ENCODE measurements at places on chromosomes 4 and X.

- no peak for DNase-seq
Measured at GRCh38 chr4:141654098-141654497, 17.7 kb downstream of the IL15 start.

DNA sequence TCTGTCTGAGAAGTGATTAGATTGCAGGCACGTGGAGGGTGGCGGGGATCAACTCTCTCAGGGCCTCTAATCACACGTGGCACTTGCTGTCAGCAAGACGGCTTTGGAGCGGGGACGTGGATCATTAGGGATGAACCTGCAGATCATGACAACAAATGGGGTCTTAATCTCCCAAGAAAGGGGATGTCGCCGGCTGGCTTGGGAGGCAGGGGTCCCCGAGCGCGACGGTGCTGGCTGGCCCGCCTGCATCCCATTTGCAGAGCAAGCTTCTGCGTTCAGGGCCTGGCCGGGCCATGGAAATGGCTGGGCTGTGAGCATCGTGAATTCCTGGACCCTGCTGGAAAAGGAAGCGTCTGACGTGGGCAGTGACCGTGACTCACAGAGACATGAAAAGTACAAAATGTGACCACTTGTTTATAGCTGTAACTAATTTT lies 85.1 kb upstream of the SHOX start:
- DNase-seq = no peak

DNA sequence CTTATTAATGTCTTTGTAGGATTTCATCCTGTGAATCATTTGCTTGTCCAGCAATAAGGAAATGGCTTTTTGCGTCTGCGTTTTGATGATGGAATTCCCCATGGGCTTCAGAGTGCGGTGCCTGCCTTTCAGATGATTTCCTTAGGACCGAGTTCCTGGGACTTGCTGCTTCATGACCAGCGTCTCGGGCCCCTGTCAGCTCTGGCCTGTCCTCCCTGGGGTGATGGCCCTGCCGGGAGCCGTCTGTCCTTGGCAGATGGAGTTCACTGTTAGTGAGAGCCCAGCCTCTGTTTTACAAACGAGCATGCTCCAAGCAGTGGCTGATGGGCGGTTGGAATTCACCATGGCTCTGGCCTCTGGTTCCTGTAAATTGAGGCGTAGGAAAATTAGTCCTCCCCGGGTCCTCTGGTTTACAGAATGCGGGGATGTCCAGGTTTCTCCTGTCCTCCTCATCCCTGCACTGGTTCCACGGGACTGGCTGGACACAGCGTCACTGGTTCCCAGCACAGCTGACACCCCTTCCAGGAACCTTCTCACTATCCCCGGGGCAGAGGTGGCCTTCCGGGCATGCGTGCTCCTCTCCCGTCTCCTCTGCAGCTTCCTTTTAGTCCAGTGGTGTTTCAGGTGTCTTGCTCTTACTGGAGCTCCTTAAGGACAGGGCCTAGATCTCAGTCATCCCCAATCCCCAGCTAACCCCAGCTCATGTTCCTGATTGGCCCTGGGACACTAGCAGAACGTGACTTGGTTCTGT lies 34.9 kb downstream of the TBC1D14 start:
- no peak for DNase-seq

DNA sequence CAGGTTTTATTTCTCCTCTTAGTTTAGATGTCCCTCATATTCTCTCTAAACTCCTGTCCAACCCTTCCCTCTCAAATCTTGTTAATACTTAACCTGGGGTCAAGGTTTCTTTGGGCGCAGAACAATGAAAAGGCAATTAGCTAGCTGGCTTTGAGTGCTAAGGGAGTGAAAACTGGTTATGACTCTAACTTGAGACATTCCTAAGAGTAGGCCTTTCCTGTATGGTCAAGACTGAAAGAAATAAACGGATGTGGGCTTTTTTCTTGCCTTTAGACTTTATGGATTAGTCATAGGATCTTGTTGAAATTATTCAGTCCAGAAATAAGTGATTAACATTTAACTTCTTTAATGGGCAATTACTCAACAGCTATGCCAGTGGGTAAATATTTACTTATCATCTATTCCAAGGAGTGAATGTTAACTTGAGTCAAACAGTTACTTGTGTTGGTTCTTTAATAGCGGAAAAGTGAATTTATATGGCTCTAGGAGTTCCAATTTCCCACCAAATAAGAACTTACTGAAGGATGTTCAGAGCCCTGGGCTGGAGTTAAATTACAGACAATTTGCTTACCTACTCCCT lies 141.7 kb upstream of the SCML1 start:
- DNase-seq = no peak

DNA sequence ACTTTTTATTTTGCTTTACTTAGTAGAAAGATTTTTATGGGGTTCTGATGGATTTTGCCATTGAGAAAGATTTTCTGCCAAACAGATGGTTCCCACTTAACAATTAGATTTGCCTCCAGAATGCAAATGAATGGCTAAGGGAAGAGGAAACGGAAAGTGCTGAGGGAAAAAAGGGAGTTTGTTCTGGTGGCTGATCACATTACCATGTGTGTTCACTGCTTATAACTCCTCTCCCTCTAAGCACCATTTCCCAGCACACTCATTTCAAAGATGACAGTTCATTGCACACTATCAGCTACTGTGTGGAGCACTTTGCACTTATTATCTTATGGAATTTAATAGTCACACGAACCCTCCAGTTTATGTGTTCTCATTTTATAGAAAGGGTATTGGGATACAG lies 68.0 kb upstream of the GRID2 start:
- DNase-seq = no peak

DNA sequence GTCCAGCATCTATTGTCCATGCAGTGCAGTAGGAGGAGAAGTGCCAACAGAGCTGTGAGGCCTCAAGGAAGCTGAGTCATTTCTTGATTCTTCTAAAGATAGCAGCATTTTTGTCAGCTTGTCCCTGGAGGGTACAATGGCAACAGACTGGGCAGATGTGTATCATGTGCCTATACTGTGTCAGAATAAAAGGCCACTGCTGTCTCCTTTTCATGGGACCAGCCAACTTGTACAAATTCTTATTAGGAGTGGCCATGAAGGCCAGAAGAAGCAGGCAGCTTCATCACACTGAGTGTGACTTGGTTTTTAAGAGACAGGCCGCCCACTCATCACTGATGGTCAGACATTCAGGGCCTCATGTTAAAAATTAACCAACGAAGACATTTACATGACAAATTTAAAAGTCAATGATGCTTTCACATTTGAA lies 185.0 kb upstream of the FAM241A start:
- DNase-seq = no peak

DNA sequence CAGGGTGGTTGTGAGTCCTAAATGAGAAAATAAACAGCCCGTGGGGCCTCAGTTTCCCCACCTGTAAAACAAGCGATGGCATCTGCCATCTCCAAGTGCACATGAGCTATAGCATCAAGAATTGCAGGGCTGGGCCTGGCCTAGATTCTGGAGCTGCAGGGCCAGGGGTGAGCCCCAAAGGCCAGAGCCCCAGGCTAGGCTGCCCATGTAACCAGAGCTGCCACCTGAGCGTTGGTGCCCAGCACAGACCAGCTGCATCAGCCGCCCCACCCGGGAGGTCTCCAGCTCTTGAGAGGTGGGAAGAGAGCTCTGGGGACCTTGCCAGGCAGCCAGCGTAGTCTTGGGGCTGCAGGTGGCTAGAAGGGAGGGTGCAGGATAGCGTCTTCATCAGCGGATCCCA lies 27.0 kb upstream of the GPR78 start:
- no peak for DNase-seq

DNA sequence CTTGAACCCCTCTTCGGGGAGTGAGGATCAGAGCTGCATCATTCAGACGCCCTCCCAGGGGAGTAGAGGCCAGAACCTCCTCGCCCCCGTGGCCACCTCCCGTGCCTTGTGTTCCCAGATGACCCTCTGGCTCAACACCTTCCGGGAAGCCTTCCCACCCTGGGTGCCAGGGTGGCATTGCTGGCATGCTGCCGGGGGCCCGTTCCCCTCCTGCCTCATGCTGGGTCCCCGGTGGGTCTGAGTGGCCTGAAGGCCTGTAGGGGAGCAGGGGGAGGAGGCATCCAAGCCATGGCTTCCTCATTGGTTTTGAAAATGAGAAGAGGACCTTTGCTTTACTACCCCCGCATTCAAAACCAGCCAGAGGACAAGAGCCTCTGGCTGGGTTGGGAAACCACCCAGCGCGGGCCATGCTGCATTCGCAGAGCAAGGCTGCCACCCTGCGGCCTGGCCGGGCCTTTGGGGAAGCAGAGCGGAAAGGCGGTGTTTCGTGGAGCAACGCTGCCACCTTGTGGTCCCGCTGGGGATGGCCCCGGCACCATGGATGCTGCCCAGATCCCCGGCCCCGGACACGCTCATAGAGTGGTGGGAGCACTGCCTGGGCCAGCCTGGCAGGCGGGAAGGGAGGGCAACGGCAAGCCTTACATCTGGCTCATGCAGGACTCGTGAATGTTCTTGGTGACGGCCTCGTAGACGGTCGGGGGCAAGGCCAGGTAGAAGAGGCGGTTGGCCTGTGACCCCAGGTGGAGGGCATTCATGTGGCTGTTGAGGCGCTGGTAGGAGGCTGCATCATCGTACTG lies 11.9 kb downstream of the G6PD start:
- peak; percentile 87 for DNase-seq

GRCh38 chrX:96540111-96540631 lies 144.5 kb upstream of the DIAPH2 start:
- no peak for DNase-seq

DNA sequence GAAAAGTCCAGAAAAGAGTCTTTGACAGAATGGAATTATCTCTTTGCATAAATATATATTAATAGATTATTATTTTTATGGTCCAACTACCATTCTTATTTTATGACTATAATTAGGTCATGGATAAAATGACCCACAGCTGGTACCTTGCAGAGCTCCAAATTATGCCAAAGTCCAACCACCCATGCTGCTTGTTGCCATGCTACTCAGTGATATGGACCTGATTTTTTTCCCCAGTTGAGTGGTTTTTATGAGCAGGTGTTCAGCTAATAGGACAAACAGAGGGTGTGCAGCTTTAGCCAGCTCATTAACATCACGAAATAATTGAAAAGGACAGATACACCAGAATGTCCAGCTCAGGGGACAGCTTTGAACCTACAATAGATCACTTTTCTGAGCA lies 9.7 kb downstream of the HOPX start:
- no peak for DNase-seq

- DNase-seq = no peak
Measured at GRCh38 chr4:175953960-175954521, 111.6 kb upstream of the WDR17 start.

GRCh38 chr4:8364848-8365350 lies 75.6 kb downstream of the ACOX3 start:
- no peak for DNase-seq

DNA sequence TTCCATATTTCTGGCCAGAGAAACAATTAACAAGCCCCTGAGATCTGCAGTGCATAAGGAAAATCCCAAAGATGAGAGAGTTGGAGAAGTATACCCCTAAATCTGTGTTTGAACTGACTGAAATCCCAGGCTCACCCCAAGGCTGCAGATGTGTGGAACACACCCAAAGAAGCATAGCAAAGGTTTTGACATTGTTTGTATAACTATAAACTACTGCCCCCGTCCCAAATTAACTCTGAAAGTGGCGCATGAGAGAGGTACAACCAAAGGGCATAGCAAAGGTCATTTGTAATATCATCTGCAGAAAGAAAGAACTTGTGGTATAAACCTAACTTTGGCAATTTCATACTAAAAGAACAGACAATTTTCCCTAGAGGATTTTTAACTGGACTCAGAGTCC lies 157.9 kb downstream of the DCAF12L1 start:
- DNase-seq = no peak

GRCh38 chrX:49165901-49166881 lies 3.6 kb downstream of the MAGIX start:
- peak; percentile 43 for DNase-seq

DNA sequence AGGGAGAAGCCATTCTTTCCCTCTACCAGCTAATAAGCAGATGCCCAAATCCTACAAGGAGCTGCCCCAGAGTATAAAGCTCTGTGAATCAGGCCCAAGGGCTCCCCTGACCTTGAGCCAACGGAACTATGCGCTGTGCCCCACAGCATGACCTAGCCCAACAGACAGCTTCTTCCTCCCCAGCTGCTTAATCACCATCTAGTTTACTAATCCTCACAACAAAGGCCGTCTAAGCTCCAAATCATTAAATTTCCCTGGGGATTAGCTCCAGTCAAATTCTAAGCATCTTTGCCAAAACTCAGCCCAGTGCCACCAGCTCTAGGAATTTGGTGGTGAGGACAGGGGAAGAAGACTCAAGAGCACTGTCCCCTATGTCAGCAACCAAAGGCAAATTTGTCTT lies 113.1 kb downstream of the SHROOM4 start:
- no peak for DNase-seq

DNA sequence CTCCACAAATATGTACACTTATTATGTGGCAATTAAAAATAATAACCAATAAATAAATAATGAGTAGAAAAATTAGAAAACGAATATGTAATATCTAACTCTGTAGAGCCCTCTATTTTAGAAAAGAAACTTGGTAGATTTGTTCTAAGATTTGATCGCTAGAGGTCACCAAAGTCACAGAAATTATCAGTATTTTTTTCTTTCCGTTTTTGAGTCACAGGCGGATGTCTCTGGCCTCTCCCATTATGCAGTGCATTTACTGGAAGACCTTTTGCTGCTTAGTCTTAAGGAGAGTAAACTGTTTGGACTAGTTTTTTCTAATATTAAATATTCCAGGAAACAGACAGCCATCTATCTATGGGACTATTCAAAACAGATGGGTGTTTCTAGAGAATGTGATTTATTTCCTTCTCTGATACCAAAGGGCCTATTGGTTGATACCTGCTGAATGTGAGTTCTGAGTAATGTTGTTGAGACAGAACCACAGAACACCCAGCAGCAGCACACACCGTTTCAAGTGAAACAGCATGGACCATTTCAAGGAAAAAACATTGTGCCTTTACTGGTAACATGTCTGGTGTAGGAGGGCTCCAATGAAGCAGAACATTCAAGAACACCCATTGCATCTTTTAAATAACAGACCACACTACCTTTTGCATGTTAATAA lies 34.0 kb upstream of the GYPA start:
- no peak for DNase-seq

DNA sequence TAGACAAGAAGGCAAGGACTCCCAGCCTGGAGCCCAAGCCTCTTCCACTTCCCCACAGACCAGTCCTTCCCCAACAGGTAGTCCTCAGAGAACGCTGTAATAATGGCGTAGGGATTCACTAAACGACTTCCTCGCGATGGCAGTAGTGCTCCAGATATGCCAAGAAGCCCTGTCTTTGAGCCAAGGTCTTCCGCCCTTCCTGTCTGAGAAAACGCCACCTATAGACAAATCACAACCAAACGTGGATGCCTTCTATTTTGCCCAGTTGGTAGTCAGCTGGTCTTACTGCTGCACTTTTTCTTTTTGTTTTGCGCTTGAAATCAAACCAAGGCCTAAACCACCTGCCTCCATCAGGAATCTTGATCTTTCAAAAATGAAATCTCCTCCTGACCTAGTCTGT lies 203.3 kb downstream of the OR13H1 start:
- DNase-seq = peak; percentile 75

DNA sequence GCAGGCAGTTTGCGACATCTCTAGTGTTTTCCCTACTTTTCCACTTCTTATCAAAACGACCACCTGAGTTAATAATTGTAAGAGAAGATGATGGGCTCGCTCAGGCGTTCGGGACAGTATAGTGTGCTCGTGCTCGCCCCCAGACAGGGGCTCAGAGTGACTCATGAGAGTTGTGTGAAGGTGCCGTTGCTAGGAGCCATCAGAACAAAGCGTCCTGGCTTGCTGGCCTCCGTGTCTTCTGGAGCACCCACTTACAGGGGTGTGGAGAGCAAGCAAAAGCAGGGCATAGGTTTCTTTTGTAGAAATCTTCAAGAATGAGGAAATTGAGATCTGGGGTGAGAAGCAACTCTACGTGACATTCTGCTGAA lies 73.0 kb upstream of the ADGRG2 start:
- DNase-seq = no peak
